ENCODE measurements at places on chromosomes 1 and 21. TPM values are rescaled to one million over a fixed set of nuclear protein-coding genes. Genes with fewer than 3 reads are reported as not detected.

- no peak for DNase-seq
These were observed 20.6 kb downstream of the NPR1 start for GRCh38 chr1:153698923-153699714.

FCRL5 gene
- total RNA-seq: not detected

DNA sequence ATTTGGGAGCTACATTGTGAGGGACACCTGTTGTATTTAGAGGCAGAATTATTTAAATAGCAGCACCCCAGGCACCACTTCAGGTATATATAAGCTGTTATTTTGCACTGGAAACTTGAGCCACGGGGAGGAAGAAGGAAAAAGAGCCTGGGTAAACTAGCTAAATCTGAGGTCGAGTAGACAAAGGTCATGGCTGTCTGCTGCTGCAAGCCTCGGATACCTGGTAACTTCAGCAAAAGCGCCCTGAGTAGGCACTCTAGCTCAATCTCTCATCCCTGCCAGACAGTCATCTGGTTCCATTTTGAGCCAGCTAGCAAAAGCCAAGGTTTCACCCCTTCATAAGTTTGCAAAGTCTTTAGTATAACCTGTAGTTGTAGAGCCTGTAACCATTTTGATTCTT, 101.9 kb upstream of the ZNF644 start:
- no peak for DNase-seq

GRCh38 chr1:213779228-213779627, 208.5 kb upstream of the PROX1 start:
- no peak for DNase-seq

GRCh38 chr1:198352975-198353695, 187.3 kb downstream of the ATP6V1G3 start:
- DNase-seq: no peak

DNA sequence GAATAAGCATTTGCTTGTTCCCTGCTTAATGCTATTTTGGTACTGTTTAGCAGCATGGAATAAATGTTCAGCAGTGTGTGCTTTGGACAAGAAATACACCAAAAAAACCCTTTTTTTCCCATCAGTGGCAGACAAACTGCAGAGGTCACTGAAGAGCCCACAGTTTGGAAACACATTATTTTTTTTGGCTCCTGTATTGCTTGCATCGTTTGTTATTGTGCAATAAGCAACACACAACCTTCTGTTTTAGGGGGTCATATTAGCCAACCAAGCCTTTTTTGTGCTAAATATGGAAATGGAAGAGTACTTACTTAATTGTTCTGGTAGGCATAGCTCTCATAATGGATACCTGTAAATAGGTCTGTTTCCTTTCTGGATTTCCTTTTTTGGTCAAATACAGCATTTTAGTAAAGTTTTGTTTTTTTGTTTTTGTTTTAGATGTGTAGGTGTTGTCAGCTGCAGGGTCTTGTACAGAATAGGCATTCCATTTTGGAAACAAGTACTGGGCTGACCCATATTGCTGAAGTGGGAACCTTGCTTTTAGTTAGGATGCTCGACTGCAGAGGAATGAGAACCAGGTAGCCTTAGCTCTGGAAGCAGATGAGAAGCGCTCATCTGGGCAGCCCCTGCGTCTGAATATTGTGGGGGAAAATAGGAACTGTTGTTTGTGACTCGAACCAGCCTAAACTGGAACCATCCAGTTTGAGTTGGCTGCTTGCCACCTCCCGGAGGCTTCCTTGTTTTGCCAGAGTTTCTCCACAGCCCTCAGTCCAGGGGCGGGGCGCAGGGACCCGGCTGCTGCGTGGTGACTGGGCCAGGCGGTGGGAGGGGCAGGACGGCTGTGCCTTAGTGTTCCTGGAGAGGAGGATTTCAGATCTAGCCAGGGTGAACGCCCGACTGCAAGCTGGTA, 38.4 kb downstream of the SPEN start:
- DNase-seq: peak; percentile 98

- DNase-seq: no peak
These were observed 434.0 kb upstream of the NR5A2 start for GRCh38 chr1:199593475-199593874.

DNA sequence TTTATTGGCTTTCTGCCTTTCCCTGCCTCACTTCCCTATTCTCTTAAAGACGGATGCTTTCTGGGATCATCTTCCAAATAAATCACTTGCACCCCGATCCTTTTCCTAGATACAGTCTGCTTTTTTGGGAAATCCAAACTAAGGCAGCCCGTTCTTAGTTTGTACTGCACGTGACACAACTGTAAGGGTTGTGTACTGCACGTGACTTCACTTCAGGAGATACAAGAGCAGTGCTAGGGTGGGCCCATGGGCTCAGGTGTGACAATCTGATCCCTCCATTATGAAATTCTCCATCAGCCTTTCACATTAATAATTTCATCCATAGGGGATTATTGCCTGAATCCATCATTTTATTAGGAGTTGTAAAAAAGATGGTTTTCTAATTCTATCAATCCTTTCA, 33.8 kb upstream of the SPOCD1 start:
- DNase-seq: no peak

GRCh38 chr1:244552336-244552735, 91.3 kb downstream of the CATSPERE start:
- no peak for DNase-seq

DNA sequence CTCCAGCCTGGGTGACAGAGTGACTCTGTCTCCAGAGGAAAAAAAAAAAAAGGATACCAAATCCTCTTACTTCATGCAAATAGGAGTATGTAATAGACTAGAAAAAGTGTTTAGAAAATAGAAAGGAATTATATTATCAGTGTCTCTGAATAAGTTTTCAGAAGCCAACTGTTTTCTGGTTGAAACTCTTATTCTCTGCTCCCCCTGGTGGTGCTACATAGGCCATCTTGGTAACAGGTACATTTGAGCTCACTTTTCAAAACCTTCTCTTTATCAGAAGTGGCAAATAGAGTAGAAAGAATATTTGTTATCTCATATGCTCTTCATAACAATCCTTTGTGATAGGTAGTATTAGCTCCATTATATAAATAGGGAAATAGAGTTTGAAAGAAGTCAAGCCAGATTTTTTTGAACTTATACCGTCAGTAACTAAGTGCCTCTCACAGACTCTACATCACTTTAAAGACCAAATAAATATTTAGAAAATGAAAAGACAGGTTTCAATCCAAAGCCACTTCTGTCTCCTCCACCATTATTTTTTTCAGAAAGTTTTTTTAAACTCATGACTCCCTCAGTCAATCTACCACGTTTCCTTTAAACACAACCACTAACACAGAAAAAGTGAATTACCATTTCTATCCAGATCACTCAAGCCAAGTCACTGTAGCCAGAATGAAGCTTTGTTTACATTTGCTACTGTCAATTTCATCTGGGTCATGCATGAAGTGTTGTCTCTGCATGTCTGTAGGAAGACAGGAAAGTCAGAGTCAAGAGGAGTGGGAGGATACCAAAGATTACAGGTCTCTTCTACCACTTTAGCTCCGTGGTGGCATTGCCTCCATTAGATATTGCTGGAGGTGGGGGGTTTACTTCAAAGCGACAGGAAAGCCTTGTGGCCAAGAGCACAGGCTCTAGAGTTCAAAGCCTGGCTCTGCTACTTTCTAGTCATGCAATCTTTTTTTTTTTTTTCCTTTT, 45.6 kb downstream of the IL23R start:
- DNase-seq: no peak

LINGO4 gene
- 0.77 TPM for total RNA-seq

DNA sequence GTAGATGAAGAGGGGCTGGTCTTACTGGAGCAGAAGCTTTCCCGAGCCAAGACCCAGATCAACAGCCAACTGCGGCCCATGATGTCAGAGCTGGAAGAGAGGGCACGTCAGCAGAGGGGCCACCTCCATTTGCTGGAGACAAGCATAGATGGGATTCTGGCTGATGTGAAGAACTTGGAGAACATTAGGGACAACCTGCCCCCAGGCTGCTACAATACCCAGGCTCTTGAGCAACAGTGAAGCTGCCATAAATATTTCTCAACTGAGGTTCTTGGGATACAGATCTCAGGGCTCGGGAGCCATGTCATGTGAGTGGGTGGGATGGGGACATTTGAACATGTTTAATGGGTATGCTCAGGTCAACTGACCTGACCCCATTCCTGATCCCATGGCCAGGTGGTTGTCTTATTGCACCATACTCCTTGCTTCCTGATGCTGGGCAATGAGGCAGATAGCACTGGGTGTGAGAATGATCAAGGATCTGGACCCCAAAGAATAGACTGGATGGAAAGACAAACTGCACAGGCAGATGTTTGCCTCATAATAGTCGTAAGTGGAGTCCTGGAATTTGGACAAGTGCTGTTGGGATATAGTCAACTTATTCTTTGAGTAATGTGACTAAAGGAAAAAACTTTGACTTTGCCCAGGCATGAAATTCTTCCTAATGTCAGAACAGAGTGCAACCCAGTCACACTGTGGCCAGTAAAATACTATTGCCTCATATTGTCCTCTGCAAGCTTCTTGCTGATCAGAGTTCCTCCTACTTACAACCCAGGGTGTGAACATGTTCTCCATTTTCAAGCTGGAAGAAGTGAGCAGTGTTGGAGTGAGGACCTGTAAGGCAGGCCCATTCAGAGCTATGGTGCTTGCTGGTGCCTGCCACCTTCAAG, 57.3 kb downstream of the LAMC2 start:
- DNase-seq: peak; percentile 74

GRCh38 chr1:50702395-50702794, 257.7 kb downstream of the FAF1 start:
- DNase-seq: no peak

TRIM63 gene
- total RNA-seq: 203 TPM

CD58 gene
- 32.2 TPM for total RNA-seq

DNA sequence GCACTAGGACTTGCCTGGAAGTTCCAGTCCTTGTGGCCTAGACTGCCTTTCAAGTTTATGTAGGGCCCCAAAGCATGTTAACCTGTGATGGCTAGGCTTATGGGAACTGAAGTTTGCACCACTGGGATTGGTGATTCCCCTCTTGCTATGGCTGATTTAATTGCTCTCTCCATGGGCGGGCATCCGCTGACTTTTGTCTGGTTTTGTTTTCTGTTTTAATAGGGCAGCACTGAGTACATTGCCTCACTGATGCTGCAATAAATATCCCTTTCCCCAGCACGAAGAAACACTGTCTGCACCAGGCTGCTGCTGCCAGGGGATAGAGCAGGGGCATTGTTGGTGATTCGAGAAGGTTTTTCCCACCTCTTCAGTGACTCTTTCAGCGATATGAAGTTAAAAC, 73.3 kb upstream of the PDE4B start:
- no peak for DNase-seq

GRCh38 chr1:12614402-12615158, 3.4 kb downstream of the DHRS3 start:
- no peak for DNase-seq

ZNF593OS gene
- not detected for total RNA-seq

DNA sequence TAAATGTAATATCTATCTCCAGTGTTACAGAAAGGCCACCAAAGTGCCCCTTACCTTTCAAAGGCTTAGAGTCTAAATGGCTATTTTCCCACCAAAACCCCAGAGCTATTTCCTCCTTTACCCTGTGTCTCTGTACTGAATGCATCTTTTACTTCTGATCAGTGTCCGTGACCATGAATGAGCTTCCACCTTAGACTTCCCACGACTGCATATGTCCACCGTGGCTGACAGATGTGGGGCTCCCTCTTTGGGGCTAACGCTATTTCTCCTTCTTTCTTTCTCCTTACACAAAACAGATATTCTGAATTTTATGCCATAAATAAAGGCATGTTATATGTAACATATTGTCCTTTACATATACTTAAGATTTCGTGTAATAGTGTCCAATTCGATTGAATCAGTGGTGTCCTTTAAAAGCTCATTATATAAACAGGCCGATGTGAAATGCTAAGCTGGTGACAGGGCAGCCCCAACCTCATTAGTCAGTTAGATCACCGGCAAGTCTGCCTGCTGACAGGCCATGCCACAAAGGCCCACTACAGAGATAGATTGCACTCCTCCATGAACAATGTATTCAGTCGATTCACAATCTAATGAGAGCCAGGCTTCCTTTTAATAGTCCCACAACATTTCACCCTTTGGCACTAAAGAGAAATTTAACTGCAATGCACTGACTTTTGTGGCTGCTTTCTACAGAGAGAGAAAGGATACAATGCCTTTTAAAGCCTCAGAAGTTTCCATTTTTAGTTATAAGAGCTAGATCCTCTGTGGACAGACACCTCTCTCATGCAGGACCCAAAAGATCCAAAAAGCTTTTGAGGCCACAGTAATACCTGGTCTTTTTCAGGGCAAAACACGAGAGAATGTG, 297.9 kb downstream of the PCP4 start:
- peak; percentile 22 for DNase-seq

DNA sequence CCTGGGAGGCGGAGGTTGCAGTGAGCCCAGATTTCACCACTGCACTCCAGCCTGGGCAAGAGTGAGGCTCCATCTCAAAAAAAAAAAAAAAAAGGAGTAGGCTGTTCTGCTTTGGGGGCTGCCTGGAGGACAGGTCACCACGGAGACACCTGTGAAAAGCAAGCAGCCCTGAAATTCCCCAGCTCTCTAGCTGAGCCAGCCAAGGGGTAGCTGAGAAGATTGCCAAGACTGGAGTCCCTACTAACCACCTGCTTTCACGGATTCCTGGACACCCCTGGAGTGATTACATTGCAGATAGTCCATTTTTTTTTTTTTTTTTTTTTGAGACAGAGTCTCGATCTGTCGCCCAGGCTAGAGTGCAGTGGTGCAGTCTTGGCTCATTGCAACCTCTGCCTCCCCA, 12.5 kb downstream of the GPX7 start:
- no peak for DNase-seq

PDZK1IP1 gene
- total RNA-seq: not detected

CYP4Z1 gene
- total RNA-seq: 0.71 TPM

GRCh38 chr1:97384294-97384968, 536.4 kb downstream of the DPYD start:
- no peak for DNase-seq

DNA sequence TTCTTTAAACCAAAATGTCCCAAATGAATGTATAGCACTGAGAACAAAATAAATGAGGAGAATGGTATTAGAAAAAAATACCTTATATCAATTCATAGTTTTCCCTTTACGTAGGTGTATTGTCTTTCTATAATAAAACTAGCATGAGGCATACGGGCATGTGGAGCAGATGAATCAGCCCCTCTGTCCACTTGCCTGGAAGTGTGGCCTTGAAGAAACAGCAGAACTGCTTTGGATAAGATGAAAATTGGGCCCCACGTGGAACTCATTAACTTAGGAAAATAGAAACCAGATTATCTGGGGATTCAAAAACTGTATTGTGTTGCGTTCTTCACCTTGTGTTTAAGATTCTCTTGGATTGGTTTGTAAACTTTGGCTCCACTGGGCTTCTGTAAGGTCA, 356.8 kb upstream of the B3GALT2 start:
- DNase-seq: no peak

HMCN1 gene
- total RNA-seq: 8.9 TPM

GRCh38 chr1:63643926-63644325, 50.7 kb downstream of the PGM1 start:
- DNase-seq: peak; percentile 29

DNA sequence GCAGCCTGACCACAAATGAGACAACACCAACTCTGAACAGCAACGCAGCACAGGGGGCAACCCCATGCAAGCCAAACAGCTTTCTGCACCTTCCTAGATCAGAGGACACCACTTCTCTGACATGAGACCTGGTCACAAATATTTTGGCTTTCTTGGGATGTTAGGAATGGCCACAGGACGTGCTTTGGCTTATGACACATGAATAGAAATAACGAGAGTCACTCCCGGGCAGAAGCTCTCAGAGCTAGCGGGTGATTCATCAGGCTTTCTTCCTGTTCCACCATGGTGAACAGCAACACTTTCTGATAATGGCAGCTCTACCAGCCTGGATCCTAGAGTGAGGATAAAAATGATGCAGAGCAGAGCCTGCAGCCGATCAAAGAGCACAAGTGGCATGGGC, 39.4 kb downstream of the PAFAH2 start:
- DNase-seq: no peak
